Stimulated activated CD4-positive, alpha-beta T cell treated with anti-CD3 and anti-CD28 coated beads, Interleukin-2, amount 100 ng/mL, for 24 hours (primary cell): ENCODE measurements at places on chromosomes 4 and X.

- DNase-seq, result no peak
Observed at GRCh38 chr4:27154706-27155105, 294.1 kb downstream of the STIM2 start.

DNA sequence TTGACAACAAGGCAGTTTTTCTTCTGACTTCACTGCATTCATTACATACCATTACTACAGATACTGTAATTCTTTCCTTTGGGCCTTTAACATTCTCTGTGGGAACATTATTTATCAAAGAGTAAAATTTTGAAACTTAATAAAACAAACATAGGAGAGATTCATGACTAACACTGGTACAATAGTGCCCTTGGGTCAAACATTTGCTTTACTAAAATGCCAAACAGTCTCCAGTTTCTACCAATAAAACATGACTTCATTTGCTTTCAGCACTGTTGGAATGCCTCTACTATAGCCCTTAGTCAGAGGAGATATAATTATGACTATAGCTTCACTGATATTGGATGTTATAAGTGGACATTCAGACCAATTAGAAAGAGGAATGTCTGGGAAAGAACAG, 481.5 kb downstream of the PACRGL start:
- no peak for DNase-seq

DNA sequence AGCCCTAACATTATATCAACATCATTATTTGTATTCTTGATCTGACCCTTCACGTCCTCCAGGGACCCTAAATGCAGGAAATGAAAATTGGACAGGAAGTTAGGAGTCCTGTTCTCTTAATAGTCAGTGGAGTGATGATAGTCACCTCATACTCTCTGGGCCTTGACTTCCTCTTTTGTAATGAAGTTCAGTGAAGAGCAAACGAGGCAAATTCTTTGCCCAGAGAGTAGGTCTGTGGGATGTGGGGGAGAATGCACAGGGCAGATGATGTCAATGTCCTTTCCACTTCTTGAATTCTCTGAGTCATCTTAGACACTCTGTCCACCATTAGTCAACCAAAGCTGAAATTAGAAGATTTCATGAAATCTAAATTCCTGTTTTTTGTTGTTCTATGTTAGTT, 17.1 kb upstream of the GPRIN3 start:
- DNase-seq, result no peak

DNA sequence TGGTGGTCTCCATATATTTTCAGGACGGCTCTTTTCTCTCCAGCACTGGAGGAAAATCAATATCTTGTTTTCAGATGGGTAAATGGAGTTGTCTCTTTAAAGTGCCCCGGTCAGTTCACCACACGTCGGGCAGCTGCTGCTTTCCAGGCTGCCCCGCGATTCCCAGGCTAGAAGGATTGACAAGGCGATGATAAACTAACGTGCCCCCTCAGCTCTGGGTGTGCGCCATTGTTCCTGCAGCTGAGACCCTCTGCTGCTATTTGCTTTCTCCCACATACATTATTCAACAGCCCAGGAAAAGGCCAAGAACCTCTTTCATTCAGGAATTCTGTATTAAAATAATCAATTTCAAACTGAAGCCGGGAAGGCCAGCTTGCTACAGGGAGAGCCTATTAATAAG, 254.5 kb downstream of the SOX3 start:
- no peak for DNase-seq

- DNase-seq, result no peak
Observed at GRCh38 chr4:93030670-93031069, 726.9 kb downstream of the GRID2 start.

DNA sequence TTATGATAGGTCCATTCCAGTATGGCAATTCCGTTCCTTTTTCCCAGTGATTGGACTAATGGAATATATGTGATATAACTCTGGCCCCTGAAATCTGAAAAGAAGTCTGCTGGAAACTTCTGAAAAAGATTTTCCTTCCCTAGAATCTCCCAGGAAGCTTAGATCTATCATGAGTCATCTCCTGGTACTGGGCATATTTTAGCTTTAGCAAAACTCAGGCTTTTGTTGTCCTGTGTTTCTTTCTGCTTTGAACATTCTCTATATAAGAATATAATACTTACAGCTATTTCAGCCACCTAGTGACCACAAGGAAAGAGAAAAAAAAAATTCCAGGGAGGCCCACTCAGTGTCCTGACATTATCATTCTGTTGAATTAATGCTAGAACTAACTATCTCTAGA, 597.2 kb upstream of the GRIA3 start:
- DNase-seq, result no peak

GRCh38 chr4:6728320-6729029, 12.5 kb downstream of the BLOC1S4 start:
- DNase-seq, result no peak

GRCh38 chr4:78032446-78032845, 24.7 kb upstream of the FRAS1 start:
- DNase-seq, result no peak

DNA sequence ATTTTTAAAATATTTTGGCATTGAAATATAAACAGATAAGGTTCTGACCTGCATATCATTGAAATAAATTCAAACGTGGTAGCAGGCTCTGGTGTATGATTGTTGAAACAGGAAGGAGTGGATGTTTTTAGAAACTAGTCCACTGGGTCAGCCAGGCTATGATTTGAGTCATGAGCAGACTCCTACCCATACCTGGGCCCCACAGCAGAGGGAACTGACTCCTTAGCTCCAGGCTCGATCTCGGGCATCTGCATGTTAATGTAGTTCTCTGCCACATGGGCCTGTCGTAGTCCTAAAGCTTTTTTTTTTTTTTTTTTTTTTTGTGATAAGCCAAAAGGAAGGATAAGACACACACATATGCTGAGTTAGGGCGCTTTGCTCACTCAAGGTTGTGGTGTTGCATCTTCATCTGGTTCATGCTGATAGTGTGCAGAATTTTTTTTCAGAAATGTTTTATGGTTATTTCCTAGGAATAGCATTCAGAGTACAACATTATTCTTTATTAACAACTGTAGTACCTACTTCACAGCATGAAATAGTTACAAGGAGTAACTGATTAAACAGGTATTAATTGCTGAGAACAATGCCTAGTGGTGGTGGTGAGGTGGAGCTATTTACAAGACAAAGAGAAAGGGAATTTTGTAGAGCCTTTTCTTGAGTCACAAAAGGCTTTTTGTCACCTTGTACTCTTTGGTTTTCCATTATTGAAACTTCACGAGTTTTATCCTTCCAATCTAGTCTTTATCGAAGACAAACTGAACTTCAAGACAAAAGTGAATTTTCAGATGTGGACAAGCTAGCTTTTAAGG, 27.3 kb downstream of the OFD1 start:
- DNase-seq, result no peak

DNA sequence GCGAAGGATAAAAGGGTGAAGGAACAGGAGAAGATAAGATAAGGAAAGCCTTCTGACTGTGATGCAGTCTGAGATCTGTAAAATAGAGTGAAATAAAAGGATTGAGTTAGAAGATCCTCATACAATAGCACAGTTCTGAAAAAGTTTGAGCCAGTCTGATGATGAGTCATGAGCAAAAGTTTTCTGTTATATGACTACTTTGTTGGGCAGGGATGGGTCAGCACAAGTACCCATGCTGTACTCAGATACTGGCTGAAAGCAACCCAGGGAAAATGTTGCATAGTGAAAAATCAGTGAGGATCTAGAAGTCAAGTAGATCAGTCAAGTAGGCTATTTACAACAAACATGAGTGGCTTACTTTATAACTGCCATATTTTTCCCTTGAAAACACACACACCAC, 253.5 kb downstream of the PCDH10 start:
- DNase-seq, result no peak

- DNase-seq, result no peak
Observed at GRCh38 chr4:71784569-71785197, 804 bp upstream of the GC start.

DNA sequence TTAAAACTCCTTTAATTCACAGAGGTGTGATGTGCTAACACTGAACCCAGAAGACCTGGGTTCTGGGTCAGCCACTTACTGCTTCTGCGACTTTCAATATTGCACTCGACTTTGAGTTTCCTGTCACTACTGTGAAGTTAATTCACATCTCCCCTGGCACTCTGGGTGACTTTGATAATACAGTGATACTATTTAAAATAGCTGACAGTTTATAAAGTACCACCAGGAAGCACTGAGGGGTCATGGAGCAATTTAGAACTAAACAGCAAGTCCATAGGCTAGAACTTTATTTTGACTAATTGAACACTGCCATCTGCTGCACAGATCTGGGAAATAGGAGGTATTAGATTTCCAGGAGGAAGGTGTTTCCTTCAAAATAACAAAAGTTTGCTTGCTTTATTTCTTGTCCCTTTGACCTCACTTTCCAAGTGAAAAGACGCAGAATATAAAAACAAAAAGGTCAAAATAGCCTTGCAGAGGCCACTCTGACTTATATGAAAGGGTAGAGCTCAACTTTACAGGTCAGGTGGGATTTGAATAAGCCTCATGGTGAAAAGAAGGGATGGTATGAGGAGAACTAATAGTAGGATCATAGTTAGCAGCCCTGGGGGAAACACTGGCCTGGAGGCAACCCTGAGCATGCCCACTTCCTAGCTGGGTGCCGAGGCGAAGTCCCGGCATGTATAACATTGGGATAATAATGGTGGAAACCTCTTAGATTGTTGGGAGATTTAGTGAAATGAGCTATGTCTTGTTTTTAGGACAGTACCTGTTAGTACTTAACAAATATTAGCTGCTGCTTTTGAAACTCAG, 53.4 kb downstream of the ZNF518B start:
- DNase-seq, result no peak

DNA sequence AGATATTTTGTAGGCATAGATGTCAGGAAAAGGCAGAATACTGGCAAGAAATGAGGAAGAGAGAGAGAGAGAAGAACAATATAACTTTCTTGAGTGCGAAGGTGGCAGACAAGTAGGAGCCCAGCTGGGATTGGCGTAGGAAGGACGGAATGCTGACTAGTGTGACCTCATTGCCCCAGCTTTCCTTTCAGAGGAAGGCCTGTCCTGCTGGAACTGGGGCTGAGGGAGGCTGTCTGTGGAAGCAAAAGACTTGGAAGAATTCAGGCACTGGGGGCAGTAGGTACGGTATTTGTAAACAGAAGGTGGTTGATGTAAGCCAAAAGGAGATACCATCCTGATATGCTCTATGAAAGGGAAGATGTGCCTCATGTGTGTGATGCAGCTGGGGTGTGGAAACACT, 818.4 kb downstream of the ADGRL3 start:
- no peak for DNase-seq

DNA sequence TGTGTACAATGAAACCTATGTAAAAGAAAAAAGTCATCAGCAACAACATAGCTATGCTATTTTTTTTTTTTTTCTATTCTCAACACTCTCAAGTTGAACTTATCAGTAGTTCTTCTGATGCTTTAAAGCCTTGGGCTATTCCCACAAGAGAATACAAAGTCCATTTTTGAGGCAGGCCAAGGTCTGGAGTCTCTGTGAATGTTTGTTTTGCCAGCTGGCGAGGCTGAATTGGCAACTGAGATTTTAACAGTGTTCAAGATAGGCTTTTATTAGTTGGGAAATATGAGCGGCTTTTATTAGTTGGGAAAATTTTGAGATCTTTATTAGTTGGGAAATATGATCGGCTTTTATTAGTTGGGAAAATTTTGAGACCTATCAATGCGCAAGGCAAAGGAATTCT, 336.6 kb downstream of the SLITRK2 start:
- DNase-seq, result no peak
